Natural killer cell (primary cell): ENCODE measurements at places on chromosomes 16 and 17. TPM values are rescaled to one million over a fixed set of nuclear protein-coding genes. Genes with fewer than 3 reads are reported as not detected.

The KRT36 gene
- not detected for total RNA-seq

The PSME3 gene
- total RNA-seq, result 92.5 TPM

The ZACN gene
- total RNA-seq, result 0.28 TPM

The EMC6 gene
- total RNA-seq, result 29.3 TPM

The MT1G gene
- total RNA-seq, result 1.5 TPM

The VEZF1 gene
- total RNA-seq, result 64.6 TPM

The HSD11B2 gene
- not detected for total RNA-seq

The UMOD gene
- not detected for total RNA-seq

The C1QL1 gene
- total RNA-seq, result not detected

The ABCA8 gene
- total RNA-seq, result not detected

The ABCC11 gene
- total RNA-seq, result 0.20 TPM

The PIGQ gene
- 37.0 TPM for total RNA-seq

The ITGB4 gene
- total RNA-seq, result 0.68 TPM

The SPATA22 gene
- 1.3 TPM for total RNA-seq

The CA10 gene
- not detected for total RNA-seq

The DPEP3 gene
- total RNA-seq, result 0.96 TPM

The COL1A1 gene
- 7.5 TPM for total RNA-seq

The LDHD gene
- not detected for total RNA-seq

The CNOT1 gene
- 275 TPM for total RNA-seq

The CCL7 gene
- not detected for total RNA-seq

The SMPD3 gene
- 2.4 TPM for total RNA-seq

The MYH8 gene
- not detected for total RNA-seq

The MT3 gene
- total RNA-seq, result not detected

The DPEP1 gene
- total RNA-seq, result not detected

The SPATA33 gene
- 8.4 TPM for total RNA-seq

The ABCA10 gene
- total RNA-seq, result 2.7 TPM

The SLC12A3 gene
- not detected for total RNA-seq

The CCL4 gene
- 360 TPM for total RNA-seq

The EPX gene
- total RNA-seq, result not detected

The KRT39 gene
- total RNA-seq, result not detected

The RGS9 gene
- 47.3 TPM for total RNA-seq

The NEUROD2 gene
- total RNA-seq, result not detected

The PRSS8 gene
- not detected for total RNA-seq

The CLN3 gene
- 71.1 TPM for total RNA-seq

The MEOX1 gene
- total RNA-seq, result 0.18 TPM

The QPRT gene
- 4.7 TPM for total RNA-seq

The DBF4B gene
- 4.1 TPM for total RNA-seq

The PRR35 gene
- not detected for total RNA-seq

The GLIS2 gene
- 0.35 TPM for total RNA-seq

The MYH2 gene
- total RNA-seq, result not detected

The TNFRSF17 gene
- total RNA-seq, result 6.6 TPM

The SPATA2L gene
- total RNA-seq, result 24.0 TPM

The RDM1 gene
- total RNA-seq, result 1.00 TPM

The TMEM204 gene
- 14.1 TPM for total RNA-seq

The DNASE1L2 gene
- 0.19 TPM for total RNA-seq

The C16orf92 gene
- not detected for total RNA-seq

The PRAC2 gene
- not detected for total RNA-seq

The PPY gene
- not detected for total RNA-seq

The HBZ gene
- not detected for total RNA-seq

The RNF43 gene
- 1.1 TPM for total RNA-seq

The TOX3 gene
- not detected for total RNA-seq
